NCI-H1436 (cell line): ENCODE measurements at places on chromosomes 2 and 18.
A peak's percentile ranks its signal among the peaks of the same experiment; 100 is the strongest.

- no peak for DNase-seq
These were observed 305.2 kb upstream of the UBE2E3 start for GRCh38 chr2:180675170-180675569.

GRCh38 chr18:59705145-59705544 is 7.9 kb upstream of the CCBE1 start:
- no peak for DNase-seq

- no peak for DNase-seq
These were observed 23.0 kb upstream of the RTN4 start for GRCh38 chr2:55073000-55073983.

DNA sequence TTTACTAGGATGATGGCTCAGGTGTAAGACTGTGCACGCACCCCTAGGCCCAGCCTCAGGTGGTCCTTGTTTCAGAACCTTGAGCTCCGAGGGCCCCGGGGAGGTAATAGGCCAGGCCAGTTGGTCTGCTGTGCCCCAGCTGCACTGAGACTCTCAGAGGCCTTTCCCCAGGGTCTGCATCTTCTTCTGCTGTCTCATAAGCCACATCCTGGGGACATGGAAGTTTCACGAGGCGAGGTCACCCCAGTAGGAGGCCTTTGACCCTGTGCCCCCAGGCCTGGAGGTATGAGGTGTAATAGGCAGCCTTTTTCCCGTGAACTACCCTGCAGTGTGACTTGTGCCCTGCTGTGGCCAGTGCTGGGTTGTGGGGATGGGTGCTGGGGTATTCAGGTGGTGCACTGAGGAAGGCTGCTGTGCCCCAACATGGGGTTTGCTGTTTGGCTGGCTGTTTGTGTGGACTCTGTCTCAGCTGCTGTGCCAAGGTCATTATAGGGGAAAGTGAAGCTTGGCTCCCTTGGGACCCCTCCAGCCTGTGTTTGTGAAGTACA is 6.9 kb downstream of the OXER1 start:
- DNase-seq = peak; percentile 7

DNA sequence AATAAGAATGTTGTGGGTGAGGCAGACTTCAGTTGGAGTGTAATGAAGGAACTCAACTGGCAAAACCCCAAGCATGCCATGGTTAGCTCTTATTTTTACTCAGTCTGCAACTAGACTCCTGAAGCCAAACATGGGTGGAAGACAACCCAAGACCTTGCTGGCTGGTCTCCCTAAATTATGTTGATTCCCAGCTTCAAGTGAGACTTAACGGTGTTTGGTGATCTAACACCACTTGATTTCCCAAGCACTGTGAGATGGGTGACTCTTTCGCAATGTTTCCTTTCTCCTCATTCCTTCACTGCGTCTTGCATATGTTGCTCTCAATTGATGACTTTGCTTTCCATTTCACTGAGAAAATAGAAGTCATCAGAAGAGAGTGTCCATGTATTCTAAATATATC is 693.1 kb downstream of the DCC start:
- no peak for DNase-seq

DNA sequence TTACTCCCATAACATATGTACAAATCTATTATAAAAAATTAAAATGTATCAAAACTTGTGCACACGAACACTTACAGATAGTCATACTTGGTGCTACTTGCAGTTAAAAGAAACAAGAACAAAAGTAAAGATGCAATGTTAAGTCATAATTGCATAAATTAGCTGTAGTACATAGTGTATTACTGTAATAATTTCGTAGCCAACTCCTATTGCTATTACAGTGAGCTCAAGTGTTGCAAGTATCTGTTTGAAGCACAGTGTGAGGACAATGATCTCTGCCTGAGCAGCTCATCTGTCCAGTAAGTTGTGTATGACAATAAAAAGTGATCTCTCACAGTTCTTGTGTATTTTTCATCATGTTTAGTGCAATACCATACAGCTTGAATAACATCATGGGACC is 7.5 kb upstream of the SERPINB13 start:
- DNase-seq = no peak

DNA sequence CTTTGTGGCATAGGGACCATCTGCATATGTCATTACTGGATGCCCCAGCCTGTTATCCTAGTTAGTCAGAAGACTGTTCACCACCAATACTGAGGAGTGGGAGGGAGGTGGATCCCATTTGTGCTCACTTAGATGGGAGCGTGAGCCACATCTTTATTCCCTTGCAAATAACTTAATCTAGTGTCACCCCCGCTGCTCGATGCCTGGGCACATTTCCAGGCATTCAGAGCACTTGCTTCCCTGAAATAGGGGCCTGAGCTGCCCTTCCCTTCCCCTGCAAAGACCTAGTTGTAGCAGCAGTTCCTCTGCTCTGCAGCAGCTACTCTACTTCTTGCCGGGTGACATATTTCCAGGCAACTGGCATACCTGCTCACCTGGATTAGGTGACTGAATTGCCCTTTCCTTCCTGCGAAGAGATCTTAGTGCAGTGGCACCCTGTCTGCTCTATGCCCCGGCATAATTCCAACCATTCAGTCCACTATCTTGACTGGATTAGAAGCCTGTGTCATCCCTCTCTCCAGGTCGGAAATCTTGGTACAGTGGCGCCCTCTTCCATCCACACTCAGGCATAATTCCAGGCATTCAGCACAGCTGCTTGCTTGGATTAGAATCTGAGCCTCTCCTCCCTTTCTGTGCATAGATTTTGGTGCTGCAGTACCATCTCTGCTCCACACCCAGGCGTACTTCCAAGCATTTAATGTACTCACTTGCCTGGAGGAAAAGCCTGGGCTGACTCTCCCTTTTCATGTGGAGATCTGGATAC is 1389.1 kb upstream of the TMEFF2 start:
- no peak for DNase-seq

- no peak for DNase-seq
These were observed 142.0 kb downstream of the PTGR3 start for GRCh38 chr18:75066936-75067335.

DNA sequence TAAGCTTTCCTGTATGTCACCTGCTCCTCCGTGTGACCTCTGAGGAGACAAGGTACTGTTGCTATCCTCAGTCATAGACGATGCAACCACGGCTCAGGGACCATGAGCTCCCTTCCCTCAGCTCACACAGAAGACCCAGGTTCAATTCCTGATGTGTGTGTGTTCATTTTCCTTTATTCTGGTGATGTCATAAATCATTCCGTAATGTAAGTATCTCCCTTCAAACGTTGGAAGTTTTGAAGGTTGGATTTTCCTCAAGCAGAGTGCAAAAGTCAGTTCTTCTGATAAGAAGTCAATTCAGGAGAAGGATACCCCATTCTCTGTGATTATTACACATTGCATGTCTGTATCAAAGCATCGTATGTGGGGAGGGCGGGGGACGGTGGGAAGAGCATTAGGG is 118.9 kb upstream of the FAM136A start:
- no peak for DNase-seq

DNA sequence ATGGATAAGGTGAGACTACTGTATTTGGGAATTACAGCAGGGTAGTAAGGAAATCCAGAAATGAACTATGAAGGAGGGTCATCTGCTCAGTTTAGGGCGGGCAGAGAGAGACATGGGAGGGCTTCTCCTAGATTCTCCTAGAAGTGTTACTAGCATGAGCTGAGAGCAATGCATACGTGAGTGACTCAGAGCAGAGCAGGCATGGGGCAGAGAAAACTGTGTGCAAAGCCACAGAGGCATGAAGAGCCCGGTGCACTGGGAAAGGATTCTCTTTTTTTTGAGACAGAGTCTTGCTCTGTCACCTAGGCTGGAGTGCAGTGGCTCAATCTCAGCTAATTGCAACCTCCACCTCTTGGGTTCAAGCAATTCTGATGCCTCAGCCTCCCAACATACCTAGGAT is 116.2 kb downstream of the SOCS6 start:
- DNase-seq = no peak

DNA sequence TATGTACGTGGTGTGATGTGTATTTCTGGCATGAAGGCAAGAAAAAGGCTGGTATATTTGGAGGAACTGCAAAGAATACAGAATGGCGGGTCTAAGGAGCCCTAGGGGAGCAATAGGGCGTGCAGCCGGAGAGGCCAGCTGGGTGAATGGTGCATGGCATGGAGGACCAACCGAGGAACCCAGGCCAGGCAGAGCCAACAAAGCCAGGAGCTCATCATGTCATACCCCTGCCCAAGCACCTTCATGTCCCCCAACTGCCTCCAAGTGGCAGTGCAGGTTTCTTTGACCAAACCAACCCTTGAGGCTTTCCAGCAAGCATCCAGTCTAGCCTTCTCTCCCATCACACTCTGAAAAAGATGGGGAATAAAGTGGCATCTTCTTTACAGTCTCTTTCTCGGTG is 8.9 kb upstream of the KCNK3 start:
- DNase-seq = no peak

DNA sequence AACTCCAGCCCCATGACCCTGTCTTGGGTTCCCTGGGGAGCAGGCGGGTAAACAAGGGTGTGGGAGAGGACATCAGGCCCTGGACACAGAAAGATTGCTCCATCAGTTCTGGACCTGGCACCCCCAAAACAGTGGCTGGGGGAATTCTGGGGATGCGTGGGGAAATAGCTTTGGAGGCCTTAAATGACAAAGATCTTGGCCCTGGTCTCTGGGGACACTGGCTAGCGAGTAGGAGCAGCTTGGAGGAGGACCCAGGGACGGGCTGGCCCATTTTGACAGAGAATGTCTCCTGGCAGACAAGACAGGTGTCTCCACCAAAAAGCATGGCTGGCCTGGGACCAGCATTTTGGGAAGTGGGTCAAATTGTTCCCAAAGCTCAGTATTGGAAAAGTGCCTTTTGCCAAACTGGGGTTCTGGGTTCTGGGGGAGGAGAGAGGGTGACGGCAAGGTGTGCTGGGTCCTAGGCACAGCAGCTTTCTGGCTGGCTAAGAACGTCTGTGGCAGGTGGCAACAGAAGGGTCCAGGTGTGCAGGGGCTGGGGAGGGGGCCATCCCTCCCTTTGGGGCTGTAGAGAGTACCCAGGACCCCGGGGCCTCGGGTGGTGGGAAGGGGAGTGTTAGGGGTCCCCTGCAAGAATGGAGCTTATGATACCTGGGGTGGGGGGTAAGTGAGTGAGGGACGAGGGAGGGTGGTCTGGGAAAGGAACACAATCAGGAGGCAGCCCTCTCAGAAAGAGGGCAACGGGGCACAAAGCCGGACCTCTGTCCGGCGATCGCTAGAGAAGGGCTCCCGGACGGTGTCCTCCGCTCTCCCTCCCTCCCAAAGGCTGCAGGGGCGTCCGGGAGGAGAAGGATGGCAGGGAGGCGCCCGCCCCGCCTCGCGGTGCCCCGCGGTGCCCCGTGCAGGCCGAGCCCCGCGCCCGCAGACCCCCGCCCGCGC is 556 bp downstream of the CYRIA start:
- no peak for DNase-seq

GRCh38 chr2:177667626-177668025 is 275.1 kb downstream of the AGPS start:
- DNase-seq = no peak

- DNase-seq = no peak
These were observed 130.7 kb downstream of the ANKRD44 start for GRCh38 chr2:197179744-197180498.

DNA sequence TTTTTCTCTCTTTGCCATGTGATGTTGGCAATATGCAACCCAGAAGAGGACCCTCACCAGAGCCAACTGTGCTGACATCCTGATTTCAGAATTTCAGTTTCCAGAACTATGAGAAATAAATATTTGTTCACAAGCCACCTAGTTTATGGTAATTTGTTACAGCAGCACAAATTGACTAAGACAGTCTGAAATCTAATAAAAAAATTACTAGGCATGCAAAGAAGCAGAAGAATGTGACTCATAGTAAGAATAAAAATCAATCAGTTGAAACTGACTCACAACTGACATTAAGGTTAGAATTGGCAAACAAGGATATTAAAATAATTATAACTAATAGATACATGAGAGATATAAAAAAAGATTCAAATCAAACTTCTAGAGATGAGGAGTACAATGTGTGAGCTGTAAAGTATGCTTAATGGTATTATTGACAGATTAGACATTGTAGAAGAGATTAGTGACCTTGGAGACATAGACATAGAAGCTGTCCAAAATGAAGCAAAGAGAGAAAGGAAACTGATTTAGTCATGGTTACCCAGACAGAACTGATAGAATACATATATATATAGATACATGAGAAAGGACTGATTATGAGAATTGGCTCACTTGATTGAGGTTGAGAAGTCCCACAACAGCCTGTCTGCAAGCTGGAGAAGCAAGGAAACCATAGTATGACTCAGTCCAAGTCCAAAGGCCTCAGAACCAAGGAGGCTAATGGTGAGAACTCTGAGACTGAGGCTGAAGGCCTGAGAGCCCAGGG is 27.8 kb upstream of the TTC39C start:
- no peak for DNase-seq

DNA sequence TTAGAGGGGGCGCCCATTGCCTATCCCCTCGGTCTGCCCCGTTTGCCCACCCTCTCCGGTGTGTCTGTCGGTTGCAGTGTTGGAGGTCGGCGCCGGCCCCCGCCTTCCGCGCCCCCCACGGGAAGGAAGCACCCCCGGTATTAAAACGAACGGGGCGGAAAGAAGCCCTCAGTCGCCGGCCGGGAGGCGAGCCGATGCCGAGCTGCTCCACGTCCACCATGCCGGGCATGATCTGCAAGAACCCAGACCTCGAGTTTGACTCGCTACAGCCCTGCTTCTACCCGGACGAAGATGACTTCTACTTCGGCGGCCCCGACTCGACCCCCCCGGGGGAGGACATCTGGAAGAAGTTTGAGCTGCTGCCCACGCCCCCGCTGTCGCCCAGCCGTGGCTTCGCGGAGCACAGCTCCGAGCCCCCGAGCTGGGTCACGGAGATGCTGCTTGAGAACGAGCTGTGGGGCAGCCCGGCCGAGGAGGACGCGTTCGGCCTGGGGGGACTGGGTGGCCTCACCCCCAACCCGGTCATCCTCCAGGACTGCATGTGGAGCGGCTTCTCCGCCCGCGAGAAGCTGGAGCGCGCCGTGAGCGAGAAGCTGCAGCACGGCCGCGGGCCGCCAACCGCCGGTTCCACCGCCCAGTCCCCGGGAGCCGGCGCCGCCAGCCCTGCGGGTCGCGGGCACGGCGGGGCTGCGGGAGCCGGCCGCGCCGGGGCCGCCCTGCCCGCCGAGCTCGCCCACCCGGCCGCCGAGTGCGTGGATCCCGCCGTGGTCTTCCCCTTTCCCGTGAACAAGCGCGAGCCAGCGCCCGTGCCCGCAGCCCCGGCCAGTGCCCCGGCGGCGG is 1.7 kb downstream of the MYCN start:
- DNase-seq = no peak

DNA sequence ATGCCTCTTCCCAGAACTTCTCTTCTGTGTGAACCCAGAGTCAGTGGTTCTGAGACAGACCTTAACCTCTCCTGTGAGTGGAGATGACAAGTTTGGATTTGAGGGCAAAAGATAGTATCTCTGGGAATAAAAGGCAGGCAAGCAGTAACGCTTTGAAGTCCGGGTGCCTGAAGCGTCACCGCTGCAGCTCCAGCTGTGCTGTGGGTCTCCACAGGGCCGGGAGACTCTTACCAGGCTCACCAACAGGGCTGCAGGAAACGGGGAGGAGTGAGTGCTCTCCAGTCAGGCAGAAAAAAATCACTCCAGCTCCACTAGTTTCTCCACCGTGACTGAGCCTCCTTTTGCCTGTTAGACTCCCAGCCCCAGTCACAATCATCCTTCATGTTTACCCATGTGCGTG is 79.7 kb upstream of the MAP4K4 start:
- DNase-seq = no peak

- no peak for DNase-seq
These were observed 978 bp upstream of the TUBA4A start for GRCh38 chr2:219254590-219255201.

GRCh38 chr2:8551622-8552074 is 130.2 kb upstream of the ID2 start:
- DNase-seq = no peak
